ENCODE measurements at places on chromosomes 7 and 10.

DNA sequence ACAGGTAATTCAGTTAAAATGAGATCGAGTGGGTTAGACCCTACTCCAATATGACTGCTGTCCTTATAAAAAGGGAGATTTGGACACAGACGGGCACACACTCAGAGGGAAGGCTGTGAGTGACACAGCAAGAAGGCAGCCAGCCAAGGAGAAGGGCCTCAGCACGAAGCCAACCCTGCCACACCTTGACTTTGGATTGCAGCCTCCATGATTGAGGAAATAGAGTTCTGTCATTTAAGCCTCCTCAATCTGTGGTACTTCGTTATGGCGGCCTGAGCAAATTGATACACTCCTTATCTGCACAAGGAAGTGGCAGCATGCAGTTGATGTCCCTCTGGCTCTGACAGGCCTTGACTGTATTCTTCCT, 43.8 kb downstream of the SH2D4B start:
- DNase-seq = no peak

DNA sequence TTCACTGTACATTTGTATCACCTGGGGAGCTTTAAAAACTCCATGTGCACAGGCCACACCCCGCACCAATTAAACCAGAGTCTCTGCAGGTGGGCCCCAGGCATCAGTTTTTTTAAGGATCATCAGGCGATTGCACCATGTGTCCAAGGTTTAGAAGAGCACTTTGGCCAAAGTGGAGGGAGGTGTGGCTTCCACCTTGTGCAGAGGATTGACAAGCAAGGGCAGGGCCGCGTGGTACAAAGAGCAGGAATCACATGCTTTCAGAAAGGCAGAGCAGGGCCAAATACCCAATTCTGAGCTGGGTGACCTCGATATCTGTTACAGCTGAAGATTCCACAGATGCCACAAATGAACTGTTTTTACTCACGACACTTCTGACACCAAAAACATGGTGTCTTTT, 52.4 kb downstream of the NOC3L start:
- no peak for DNase-seq

DNA sequence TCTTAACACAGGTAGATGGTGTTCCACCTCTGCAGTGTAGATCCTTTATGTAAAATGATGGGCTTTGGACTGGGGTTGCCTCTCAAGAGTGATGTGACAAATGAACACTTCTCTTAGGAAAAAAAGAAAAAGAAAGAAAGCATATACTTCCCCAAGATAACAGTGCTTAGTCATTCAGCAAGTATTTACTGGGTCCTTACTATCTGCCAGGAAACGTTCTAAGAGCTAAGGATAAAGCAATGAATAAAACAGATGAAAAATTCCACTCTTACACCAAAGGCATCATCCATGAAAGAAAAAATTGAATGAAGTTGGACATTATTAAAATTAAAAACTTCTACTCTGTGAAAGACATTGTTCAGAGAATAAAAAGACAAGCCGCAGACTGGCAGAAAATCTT, 177.3 kb downstream of the C7orf25 start:
- DNase-seq = no peak

DNA sequence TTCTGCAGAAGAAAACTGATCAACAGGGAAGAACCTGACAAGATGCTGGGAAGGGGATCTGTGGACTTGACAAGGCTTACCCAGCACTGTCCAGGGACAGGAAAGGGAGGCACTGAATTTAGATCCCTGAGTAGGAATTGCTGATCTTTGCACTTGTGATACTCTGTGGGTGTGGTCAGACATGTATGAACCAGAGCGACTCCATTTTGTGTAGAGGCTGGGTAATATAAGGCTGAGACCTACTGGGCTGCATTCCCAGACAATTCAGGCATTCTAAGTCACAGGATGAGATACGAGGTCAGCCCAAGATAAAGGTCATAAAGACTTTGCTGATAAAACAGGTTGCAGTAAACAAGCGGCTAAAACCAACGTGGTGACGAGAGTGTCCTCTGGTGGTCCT, 60.7 kb downstream of the CCDC3 start:
- DNase-seq = no peak

DNA sequence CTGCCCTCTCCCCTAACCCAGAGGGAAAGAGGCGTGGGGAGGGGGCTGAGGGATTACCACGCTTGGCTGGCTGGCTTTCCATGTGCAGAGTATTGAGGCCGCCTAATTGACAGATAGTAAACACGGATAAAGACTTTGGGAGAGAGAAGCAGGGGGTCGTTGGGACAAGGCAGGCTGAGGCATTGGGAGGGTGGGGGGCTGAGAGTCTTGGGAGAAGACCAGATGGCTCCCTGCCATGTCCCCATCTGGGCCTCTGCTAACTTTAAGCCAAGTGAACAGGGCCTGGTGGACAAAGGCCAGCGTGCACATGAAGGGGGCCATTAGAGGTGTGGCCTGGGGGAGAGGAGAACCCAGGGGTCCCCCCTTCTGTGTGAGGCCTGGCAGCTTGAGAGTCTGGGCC, 55.4 kb upstream of the MXI1 start:
- no peak for DNase-seq

- no peak for DNase-seq
Observed at GRCh38 chr10:78471723-78472550, 438.3 kb downstream of the RPS24 start.

Data from stimulated activated CD4-positive, alpha-beta T cell treated with anti-CD3 and anti-CD28 coated beads, TNF-alpha, amount 100 ng/mL, for 1 hour (primary cell).